Suprapubic skin (tissue), 4 donors: ENCODE measurements at places on chromosomes 11 and 22. TPM values are rescaled to one million over a fixed set of nuclear protein-coding genes. Genes with fewer than 3 reads are reported as not detected.

GRCh38 chr11:123325533-123325932 is 104.5 kb upstream of the GRAMD1B start:
- no peak for DNase-seq

GRCh38 chr11:10413268-10413667 is 41.8 kb upstream of the AMPD3 start:
- DNase-seq, result no peak

DNA sequence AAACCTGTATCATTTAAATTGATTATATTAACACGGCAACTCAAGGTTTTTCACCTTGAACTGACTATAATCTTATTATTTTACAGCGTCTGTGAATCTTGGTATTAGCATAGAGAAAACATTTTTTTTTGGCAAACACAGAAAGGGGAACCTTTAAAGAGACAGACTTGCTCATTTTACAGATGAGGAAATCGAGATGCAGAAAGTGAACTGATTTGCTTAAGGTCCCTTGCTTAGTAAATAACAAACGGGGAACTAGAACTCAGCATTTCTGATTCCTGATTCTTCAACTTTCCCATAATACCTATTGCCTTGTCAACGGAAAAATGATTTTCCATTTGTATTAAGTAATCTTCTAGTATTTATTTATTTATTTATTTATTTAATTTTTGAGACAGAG is 33.2 kb upstream of the CECR2 start:
- no peak for DNase-seq

- DNase-seq, result no peak
These were observed 308.7 kb upstream of the ZC3H12C start for GRCh38 chr11:109784536-109784935.

DNA sequence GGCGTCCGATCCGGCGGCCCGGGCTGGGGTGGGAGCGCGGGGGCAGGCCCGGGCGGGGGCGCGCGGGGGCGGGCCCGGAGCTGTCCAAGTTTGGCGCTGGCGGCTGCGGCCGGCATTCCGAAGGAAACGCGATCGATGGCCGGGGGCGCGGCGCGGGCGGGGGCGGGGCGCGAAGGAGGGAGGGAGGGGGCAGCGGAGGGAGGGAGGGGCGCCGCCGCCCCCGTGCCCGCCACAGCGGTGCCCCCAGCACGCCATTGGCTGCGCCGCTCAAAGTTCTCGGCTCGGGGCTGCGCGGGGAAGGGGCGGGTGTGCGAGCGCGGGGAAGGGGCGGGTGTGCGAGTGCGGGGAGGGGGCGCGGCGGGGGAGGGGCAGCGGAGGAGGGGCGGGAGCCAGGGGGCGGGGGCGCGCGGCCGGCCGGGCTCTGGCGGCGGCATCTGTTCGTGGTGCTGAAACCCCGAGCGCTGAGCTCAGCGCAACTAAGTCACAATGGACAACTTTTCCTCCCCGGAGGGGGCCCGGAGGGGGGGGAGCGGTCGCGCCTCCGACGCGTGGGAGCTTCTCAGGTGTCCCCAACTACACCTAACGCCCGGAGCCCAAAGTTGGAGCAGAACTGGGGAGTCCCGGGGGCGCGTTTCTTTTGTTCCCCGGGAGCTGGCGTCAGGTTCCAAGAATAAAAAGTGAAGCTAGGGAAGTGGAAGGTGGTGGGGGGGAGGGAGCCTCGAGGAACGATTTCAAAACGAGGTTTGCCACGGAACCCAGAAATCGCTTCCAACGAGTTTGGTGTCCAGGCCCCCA is 2.2 kb downstream of the PHF21B start:
- no peak for DNase-seq

DNA sequence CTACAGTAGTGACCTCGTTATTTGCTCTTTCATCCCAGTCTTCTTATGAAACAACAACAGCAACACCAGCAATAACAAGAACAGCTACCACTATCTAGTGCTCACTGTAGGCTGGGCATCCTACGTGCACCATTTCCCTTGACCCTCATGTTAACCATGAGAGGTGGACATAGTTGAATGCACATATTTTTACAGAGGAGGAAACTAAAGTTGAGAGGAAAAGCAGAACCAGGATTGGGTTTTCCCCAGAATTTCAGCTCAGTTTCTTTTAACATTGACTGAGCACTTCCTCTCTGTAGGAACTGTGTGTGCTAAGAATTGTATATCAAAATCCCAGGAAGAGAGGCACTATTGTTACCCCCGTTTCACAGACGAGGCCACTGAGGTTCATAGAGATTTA is 39.4 kb upstream of the TSPAN18 start:
- DNase-seq, result no peak

- no peak for DNase-seq
These were observed 5.1 kb downstream of the CD82 start for GRCh38 chr11:44570411-44571155.

DNA sequence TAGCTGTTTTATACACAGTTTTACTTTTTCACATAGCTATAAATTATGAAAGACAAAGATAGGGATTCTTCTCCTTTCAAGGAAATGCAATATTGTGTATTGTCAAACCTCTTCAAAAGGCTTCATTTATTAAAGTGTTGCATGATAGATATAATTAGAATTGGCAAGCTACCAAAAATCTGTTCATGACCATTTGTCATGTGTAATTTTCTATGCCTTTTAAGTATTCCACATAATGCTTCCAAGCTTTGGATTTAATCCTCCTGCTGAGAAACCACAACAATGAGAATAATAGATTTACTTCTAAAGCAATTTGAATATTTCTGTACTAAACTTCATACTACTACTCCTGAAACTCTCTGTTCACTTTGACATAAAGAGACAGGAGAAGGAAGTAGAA is 403.2 kb upstream of the CCDC179 start:
- DNase-seq, result no peak

GRCh38 chr11:12512826-12513395 is 135.5 kb downstream of the PARVA start:
- no peak for DNase-seq

GRCh38 chr11:31449040-31449439 is 60.4 kb downstream of the IMMP1L start:
- DNase-seq, result no peak

DNA sequence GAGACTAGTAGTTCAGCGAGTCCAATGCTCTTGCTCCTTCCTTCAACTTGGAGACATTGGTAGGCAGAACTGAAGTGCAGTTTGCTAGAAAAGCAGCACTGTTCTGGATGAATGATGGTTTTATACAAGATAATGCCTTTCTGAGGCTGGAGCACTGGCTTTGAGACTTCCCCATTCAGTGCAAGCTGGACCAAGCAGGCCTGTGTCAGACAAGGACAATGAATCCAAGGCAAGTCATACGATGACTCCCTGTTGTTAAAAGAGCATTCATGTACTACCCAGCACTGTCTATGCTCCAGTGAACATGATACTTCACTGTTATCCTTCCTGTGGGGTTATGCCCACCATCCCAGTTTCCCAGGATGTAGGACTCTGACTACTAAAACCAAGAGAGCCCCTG is 242.3 kb upstream of the RAG2 start:
- no peak for DNase-seq

DNA sequence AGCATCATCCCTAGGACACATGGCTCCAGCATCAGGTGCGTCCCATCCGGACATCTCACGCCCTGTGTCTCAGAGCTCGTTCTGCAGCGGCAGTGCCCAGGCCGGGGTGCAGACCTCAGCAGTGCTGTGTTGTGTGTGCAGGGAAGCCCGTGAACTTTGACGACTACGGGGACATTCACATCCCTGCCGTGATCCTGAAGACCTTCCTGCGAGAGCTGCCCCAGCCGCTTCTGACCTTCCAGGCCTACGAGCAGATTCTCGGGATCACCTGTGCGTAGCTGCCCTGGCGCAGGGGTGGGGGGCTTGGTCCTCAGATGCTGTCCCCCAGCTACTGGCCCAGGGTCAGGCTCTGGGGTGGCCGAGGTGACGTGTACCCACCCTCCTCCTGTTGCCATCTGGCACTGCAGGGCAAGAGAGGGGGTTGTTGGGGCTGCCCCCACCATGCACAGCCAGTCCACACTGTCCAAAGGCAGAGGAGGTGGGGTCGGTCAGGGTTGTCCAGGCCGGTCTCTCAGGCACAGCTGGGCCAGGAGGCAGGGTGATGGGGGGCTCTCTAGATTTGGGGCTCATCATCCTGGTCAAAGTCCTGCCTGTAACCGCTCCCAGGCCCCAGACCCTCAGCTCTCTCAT is 96.5 kb downstream of the ARHGAP8 start:
- DNase-seq, result no peak

- no peak for DNase-seq
These were observed 1065.2 kb downstream of the JRKL start for GRCh38 chr11:97454988-97455387.

DNA sequence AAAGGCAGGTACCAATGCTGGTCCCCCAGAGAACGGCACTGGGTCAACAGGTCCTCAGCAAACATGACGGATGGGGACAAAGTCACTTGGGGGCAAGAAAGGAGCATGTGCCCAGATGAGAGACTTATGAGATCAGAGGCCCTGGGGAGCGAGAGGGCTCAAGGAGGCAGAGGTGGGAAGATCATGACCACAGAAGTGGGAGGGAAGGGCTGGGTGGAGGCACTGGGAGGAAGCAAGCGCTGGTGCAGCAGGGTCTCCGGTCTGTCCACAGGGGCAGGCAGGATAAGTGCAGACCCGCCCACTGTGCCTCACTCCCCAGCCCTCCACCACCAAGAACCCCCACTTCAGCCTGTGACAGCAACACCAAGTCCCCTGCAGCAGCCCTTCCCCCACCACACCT is 10.9 kb downstream of the ELFN2 start:
- no peak for DNase-seq

- DNase-seq, result no peak
These were observed 1185.4 kb downstream of the LRRC4C start for GRCh38 chr11:40274017-40274416.

DNA sequence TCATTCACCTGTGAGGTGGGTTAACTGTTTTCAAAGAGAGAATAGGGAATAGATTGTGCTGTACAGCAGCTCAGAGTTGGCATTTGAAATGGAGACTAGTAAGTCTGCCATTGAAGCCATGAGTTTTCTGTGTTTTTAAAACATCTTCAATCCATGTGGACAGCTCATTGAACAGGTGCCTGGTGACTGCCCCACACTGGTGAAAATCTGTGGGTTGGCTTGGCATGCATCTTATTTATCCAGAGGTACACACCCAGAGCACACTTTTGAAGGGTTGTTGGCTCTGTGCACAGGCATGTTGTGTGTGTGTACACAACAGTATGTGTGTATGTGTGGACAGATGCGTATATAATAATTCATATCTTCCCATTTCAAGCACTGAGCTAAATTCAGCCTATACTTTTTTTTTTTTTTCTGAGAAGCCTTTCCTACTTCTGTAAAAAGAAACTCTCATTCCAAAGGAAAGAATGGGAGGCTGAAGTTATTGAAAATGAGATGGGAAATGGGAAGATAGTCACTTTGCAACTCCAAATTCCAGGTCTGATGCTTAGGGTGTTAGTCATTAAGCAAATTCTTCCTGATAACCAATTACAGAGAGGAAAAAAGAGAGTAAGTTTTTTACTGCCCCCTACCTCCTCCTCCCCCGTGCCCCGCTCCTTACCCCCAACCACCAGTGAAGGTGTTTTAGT is 7.0 kb upstream of the LYVE1 start:
- DNase-seq, result no peak

GRCh38 chr11:132077416-132077815 is 707.0 kb downstream of the NTM start:
- no peak for DNase-seq

The XNDC1N gene
- 25.3 TPM for total RNA-seq

The YPEL4 gene
- total RNA-seq, result 3.6 TPM

The MTMR2 gene
- 15.4 TPM for total RNA-seq

The CYTH4 gene
- total RNA-seq, result 3.9 TPM

The OR51B2 gene
- not detected for total RNA-seq

The PATE4 gene
- total RNA-seq, result not detected

The OR10D3 gene
- total RNA-seq, result not detected

The MIAT gene
- 1.3 TPM for total RNA-seq
